ENCODE measurements at places on chromosomes 2 and 18.

- DNase-seq, result no peak
These were observed 102.6 kb downstream of the PTPN4 start for GRCh38 chr2:119862127-119862889.

- DNase-seq, result no peak
These were observed 7.5 kb downstream of the MEX3C start for GRCh38 chr18:51190000-51190399.

- no peak for DNase-seq
These were observed 93.3 kb downstream of the HS1BP3 start for GRCh38 chr2:20557635-20558034.

DNA sequence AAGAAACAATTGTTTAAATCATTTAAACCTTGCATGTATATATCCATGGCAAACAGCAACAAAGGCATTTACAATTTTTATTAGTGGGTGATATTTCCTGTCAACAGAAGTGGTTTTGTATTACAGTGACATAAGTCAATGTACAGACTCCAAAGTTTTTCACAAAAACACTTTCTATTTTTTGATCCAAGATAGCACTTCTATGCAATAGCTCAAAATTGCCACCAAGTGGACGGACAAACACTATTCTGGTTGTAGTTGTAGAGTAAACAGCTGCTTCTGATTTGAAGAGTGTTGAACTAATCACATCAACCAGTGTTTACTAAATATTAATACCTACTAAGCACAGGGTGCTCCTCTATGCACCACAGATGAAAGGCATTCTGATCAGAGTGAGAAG lies 421.4 kb downstream of the NCKAP5 start:
- DNase-seq, result no peak

GRCh38 chr2:134689315-134689714 lies 29.5 kb downstream of the TMEM163 start:
- no peak for DNase-seq

GRCh38 chr2:16187482-16187817 lies 247.1 kb downstream of the MYCN start:
- DNase-seq, result no peak

DNA sequence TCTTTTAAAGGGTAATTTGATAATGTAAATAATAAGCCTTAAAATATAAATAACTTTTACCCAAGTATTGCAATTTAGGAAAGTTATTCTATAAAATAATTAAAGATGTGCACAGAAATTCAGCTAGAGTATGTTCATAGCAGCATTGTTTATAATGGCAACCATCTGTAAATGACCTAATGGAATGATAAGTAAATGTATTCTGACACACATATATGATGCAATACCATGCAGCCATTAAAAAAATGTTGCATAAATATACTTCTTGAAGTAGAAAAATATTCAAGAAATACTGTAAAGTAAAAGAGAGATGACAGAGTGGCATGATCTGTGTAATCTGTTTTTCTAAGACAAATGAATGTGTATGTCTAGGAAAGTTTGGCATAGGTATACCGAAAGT lies 545.7 kb downstream of the ZEB2 start:
- DNase-seq, result no peak

- no peak for DNase-seq
These were observed 76.6 kb downstream of the CCDC85A start for GRCh38 chr2:56260415-56260814.

DNA sequence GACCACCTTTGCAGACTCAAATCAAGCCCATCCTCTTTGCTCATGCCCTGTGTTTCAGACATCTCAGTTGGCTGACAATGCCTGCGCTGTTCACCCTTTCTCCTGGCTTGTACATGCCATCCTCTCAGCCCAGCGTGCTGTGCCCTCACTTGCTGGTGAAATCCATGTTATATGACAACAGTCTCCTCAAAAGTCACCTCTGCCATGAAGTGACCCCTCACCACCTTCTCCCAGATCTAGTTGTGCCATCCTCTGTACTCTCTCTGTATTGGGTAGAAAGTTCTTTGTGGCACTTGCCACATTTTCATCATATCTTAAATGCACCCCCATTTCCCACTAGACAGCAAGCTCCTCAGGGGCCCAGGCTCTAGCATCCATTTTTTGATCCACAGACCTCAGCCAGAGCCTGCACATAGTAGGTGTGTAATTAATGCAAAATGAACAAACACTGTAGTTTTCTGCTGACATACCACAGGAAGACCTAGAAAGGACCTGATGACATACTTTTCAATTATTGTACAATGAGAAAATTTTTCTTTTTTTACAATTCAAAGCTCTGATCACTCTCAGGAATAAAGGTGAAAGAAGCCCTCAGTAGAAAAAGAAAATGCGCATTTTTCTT lies 22.8 kb downstream of the ZEB2 start:
- no peak for DNase-seq

DNA sequence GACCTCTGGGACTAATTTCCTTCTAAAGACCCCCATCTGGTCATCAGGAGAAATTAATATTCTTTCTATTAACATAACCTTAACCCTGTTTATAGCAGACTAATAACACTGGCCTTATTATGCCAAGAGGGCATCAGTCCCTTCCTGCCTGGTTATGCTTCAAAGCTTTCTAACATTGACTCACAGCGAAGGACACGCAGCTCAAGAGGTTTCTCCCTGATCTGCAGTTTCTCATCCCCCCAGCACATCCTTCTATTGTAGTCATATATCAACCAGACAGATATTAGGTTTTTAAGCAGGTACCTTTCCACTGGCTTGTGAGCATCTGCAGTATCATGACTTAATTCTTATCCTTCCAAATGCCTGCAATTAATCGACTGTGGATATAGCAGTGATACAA lies 100.0 kb upstream of the CXCR4 start:
- DNase-seq, result no peak

DNA sequence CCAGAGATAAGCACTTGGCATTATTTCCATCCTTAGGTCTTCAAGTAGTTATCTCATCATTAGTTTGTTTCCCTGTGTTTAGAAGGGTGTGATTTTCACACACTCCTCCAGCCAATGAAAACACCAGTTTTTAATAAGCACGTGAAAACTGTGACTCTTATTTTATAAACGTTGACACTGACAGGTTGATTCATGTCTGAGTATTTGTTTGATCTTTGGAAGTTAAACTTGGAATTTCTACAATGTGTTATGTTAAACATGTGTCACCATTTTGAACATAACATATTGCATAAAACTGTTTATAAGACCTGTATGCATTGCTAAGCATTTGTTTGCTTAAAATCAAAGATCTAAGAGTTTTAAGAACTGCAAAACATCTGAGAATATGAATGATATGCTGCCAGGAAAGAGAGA lies 27.6 kb downstream of the SLC40A1 start:
- DNase-seq, result no peak

- no peak for DNase-seq
These were observed 207.9 kb downstream of the CMPK2 start for GRCh38 chr2:6657855-6658254.

GRCh38 chr18:8844721-8845148 lies 139.4 kb downstream of the MTCL1 start:
- no peak for DNase-seq

DNA sequence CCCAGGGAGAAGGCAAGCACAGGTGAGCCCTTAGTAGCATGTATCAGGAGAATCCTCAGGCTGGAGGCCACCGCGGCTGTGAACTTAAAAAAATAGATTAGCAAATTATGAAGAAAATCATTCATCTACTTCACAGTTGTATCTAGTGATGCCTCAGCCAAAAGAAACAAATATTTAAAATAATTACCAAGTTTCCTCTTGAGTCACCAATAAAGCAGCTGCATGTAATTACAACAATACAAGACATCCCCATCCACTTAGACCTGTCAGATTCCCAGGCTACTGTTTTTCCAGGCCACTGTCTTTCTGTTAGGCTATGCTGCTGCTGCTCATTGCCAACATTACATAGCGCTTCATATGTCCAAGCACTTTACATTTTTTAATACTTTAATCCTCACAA lies 54.6 kb upstream of the PHLPP1 start:
- no peak for DNase-seq

GRCh38 chr2:30270166-30270565 lies 38.8 kb downstream of the LBH start:
- no peak for DNase-seq

DNA sequence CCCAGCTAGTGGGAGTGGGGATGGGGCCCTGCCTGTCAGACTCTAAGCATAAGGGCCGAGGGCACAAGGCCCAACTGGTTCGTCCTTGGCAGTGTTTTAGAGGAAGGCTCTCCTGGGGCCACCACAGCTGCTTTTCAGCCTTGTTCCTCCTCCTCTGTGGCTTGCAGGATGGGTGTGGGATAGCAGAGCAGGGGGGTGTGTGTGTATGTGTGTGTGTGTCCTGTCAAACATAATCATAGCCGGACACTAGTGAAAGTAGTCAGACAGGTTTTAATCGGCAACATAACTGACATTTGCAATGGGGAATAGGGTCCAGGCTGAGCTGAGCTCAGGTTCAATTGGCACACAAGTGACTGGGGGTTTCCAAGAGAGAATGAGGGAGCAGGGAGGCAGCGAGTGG lies 114.2 kb downstream of the SEPTIN10 start:
- no peak for DNase-seq

GRCh38 chr2:72037261-72037666 lies 110.4 kb downstream of the CYP26B1 start:
- DNase-seq, result no peak

- no peak for DNase-seq
These were observed 75.6 kb downstream of the TPGS2 start for GRCh38 chr18:36752929-36753865.

GRCh38 chr18:7084080-7085065 lies 33.2 kb downstream of the LAMA1 start:
- DNase-seq, result peak; percentile 9

DNA sequence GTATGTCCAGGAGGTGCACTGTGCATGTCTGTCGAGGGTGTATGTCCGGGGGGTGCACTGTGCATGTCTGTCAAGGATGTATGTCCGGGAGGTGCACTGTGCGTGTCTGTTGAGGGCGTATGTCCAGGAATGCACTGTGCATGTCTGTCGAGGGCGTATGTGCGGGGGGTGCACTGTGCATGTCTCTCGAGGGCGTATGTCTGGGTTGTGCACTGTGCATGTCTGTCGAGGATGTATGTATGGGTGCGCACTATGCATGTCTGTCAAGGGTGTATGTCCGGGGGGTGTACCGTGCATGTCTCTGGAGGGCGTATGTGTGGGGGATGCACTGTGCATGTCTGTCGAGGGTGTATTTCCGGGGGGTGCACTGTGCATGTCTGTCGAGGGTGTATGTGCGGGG lies 249.3 kb upstream of the MYT1L start:
- no peak for DNase-seq

- no peak for DNase-seq
These were observed 7.6 kb upstream of the TNS1 start for GRCh38 chr2:218010140-218010983.

DNA sequence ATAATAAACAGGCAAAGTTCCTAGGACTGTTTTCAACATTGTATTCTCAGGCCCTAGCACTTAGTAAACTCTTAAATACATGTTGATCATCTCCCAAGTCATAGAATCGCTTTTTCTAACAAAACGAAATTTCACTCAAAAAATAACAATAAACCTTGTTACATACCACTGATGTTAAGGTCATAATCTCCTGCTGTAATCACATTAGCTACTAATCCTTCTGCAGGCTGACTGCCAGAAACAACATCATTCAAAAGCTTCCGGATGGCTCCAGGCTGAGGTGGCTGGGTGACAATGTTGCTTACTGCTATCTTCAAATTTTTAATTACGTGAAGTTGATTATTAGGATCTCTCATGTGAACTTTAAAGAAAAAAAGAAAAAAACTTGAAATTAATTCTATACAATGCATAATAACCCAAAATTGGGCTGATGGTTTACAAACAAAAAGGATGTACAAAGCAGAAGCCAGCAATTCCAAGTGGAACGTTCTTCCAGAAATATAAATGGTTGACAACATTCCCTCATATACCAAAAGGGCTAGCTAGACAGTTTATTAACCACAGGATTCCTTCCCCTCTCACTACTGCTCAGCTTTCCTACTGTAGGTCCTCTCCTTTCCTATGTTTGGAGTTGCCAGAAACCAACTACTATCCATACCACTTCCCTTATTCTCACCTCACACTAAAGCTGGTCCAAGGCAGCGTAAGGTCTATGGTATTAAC lies 11.6 kb downstream of the TRAPPC8 start:
- DNase-seq, result no peak

GRCh38 chr2:174529916-174530315 lies 43.1 kb upstream of the GPR155 start:
- DNase-seq, result no peak

DNA sequence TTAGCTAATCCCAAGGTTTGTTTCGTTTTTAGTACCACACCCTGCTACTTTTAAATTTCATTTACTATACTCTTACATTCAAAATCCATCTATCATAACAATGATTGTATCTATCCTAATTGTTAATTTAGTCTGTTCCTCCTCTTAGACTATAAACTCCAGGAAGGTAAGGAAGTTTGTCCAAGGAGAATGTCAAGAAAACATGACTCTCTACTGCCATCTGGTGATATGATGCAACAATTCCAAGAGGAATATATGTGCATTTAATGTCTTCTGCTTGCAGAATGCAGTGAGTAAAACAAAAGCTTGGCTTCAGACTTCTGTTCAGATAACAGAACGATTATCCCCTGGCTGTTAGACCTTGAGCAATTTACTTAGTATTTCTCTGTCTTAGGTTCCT lies 1267.1 kb downstream of the LRP1B start:
- no peak for DNase-seq

DNA sequence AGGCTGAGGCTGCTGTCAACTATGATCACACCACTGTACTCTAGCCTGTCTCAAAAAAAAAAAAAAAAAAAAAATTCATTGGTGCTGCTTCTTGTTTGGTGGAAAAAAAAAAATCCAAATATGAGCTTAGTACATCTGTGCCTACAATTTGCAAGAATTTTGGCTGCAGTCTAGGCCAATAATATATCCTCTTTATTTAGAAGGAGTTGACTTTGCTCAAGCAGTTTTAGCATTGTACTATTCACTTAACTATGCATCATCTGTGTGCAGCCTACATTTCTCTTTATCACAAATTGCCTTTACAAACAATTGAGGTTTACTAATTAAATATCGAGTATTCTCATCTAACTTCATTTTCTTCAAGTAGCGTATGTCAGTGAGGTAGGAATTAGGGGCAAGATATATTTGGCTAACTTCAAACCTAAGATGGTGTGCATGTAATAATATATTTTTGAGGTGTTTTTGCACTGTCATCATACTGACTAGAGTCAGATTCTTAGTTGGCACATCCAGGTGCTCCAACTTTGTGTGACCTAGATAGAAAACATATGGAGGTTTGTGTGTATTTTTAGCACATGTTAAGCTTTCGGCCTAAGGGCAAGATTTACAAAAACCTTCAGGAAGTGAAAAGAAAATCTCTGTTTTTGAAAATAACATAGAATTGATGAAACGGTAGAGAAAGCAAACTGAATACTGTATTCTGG lies 51.8 kb downstream of the PMS1 start:
- no peak for DNase-seq

DNA sequence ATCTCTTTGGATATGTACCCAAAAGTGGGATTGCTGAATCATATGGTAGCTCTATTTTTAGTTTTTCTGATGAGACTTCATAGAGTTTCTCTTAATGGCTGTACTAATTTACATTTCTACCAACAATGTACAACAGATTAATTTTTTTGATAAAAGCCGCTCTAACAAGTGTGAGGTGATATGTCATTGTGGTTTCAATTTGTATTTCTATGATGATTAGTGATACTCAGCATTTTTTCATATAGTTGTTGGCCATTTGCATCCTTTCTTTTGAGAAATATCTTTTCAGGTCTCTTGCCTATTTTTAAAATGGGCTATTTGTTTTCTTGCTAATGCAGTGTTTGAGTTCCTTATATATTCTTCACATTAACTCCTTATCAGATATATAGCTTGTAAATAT lies 4.3 kb downstream of the IL18RAP start:
- no peak for DNase-seq

Measured in smooth muscle cell of the brain vasculature (primary cell).